Keratinocyte (primary cell): ENCODE measurements at places on chromosomes 6 and 20. TPM values are rescaled to one million over a fixed set of nuclear protein-coding genes. Genes with fewer than 3 reads are reported as not detected.

Gene AGER
- polyA plus RNA-seq, result 2.0 to 2.4 TPM (median 2.4 TPM) in 3 replicates

Gene POPDC3
- 15.0 to 17.2 TPM (median 15.9 TPM) in 3 replicates for polyA plus RNA-seq

GRCh38 chr6:159899994-159900745, 9.4 kb downstream of the MAS1 start:
- H3K4me3 ChIP-seq, result no peak overlapping the region
- no peak for DNase-seq
- no peak overlapping the region for H3K27ac ChIP-seq
- H3K27me3 ChIP-seq, result peaks cover 6% of the 10 kb centered on the region
- no peaks in the 10 kb centered on the region for H3K36me3 ChIP-seq

- no peak overlapping the region for H3K4me3 ChIP-seq
- no peak overlapping the region for H3K27ac ChIP-seq
- H3K4me1 ChIP-seq, result peaks cover 9% of the 10 kb centered on the region
- DNase-seq, result no peak
- no peaks in the 10 kb centered on the region for H3K27me3 ChIP-seq
Observed at GRCh38 chr20:32236048-32236533, 28.4 kb downstream of the POFUT1 start.

GRCh38 chr6:47109281-47109680, 67.1 kb upstream of the ADGRF1 start:
- H3K4me1 ChIP-seq, result peaks cover 21% of the 10 kb centered on the region
- no peaks in the 10 kb centered on the region for H3K36me3 ChIP-seq
- no peak overlapping the region for H3K4me3 ChIP-seq
- no peak overlapping the region for H3K27ac ChIP-seq

DNA sequence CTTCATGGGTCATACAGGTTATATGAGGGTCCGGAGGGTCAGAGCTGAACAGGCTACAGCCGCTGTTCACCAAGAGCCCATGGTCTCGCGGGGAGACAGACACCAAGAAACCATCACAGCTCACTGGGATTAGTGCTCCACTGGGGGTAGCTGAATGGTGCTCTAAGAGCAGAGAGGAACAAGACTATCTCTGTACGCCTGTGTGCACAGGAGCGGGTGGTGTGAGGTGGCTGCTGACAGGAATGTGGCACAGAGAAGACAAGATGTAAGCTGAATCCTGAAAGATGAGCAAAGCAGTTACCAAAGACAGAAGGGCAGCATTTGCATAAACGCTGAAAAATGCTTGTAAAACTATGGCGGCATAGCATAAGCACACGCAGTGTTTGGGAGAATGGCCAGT, 139.1 kb downstream of the GMPR start:
- no peak overlapping the region for H3K4me3 ChIP-seq
- H3K4me1 ChIP-seq, result no peaks in the 10 kb centered on the region
- no peak for DNase-seq
- no peak overlapping the region for H3K27ac ChIP-seq
- H3K27me3 ChIP-seq, result no peaks in the 10 kb centered on the region
